AG04450 (cell line): ENCODE measurements at places on chromosomes 11 and 22.

DNA sequence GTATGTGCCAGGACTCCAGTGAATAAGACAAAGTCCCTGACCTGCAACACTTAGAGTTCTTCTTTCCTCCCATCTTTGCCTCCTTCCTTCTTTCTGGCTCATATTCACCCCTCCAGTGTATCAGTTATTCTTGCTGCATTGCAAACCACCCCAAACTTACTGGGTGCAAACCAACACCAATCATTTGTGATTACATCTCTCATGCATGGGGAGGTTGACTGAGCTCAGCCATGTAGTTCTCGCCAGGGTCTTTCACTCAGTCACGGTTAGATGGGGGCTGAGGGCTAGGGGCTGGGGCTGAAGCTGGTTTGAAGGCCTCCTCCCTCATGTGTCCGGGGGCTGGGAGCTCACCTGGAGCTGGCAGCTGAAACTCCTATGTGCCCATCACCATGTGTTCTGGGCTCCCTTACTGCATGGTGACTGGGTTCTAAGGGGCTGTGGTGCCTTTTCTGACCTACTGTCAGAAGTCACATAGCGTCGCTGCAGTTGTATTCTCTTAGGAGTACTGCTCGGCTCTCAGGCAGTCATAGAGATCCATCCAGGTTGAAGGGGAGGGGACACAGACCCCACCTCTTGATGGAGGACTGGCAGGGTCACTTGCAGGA is 35.0 kb upstream of the CACNG2 start:
- no peak for DNase-seq

GRCh38 chr11:34600339-34601084 is 20.4 kb upstream of the EHF start:
- no peak for DNase-seq

DNA sequence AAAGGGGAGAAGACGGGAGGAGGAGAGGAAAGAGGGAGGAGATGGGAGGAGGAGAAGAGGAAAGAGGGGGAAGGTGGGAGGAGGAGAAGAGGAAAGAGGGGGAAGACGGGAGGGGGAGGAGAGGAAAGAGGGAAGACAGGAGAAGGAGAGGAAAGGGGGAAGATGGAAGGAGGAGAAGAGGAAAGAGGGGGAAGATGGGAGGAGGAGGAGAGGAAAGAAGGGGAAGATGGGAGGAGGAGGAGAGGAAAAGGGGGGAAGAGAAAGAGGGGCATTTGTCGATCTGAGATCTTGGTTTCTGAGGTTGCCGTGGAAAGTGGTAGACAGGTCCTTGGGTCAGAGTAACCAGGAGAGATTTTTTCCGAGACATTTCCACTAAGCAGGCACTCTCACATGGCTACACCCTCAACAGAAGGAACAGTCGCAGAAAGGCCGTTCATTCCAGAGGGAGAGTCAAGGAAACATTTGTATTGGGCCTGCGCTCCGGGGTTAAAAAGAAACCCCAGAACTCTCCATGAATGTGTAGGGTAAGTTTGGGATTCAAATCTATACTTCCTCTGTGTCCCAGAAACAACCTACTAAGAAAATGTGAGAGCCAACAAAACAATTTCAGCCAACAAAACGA is 39.8 kb upstream of the CARS1 start:
- DNase-seq: no peak

- no peak for DNase-seq
Measured at GRCh38 chr11:85627332-85627997, at the start of gene DLG2. DLG2 (minus strand) TSS chr11:85627344.

DNA sequence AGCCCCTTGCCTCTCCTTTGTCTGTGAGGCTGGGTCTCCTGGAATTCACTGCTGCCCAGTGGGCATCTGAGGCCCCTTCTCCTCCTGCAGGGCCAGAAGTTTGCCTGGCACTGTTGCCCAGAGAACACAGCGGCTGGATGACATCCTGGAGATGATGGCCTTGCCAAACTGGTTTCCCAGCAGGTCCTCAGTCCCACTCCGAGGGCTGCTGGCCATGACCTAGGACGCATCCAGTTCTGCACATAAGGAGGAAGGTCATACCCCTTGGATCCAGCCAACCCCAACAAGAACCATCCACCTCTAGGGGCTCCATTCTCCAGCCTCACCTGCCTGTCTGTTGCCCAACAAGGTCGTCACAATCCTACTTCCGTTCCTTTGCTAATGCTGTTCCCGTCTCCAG is 3.4 kb upstream of the SMTN start:
- no peak for DNase-seq

- DNase-seq: no peak
Measured at GRCh38 chr11:63912678-63913077, 4.3 kb downstream of the RCOR2 start.

DNA sequence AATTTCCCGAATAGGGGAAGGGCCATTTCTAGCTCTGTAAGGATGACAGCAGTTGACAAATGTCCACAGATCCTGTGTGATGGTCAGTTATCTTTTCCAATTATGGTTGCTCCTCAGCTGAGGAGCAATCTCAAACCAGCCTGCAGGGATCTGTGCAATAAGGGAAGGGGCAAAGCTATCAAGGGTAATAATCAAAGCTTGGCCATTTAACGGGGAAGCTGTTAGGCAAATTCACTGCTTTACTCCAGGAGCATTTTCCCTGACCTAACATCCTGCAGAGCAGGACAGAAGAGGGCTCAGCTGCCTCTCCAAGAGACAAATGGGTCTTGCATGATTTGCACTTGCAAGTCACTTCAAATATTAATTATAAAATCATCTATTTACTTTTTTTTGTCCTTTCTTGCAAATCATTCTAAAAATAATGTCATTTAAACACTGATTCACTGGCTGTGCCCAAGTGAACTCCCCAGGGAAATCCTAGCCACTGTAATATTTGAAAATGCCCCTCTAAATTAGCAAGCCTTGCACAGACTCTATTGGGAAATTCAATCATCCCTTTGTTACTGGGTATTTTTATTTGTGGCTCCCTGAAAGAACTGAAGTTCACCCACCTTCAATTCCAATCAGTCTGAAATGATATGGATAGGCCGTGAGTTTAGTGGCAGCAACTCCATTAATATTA is 1256.7 kb downstream of the LRRC4C start:
- no peak for DNase-seq

DNA sequence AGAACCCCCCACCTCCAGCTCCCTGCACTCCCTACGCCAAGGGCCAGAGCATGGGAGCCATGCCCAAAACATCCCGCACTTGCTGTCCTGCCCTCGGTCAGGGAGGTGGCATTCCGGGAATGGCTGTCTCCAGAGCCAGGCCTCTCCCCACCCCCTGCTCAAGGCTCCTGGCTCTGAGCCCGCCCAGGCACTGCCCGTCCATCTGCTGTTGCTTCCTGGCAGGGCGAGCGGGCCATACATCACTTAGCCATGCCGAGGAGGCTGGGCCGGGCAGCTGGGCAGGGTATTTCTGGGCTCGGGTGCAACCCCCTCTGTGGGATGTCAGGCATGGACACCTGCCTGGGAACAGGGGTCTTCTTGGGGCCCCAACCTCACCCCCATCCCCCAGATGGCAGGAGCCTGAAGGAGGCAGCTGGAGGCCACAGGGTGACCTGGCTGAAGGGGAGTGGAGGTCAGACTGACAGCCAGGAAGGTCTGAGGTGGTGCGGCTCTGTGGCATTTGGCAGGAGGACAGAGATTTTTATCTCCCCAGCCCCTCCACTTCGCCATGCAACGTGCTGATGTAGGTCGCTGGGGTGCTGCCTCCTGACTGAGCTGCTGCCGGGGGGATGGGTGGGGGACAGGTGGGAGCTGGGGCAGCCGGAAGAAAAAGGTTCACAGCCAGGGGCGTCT is 8.7 kb upstream of the CABP7 start:
- DNase-seq: no peak

DNA sequence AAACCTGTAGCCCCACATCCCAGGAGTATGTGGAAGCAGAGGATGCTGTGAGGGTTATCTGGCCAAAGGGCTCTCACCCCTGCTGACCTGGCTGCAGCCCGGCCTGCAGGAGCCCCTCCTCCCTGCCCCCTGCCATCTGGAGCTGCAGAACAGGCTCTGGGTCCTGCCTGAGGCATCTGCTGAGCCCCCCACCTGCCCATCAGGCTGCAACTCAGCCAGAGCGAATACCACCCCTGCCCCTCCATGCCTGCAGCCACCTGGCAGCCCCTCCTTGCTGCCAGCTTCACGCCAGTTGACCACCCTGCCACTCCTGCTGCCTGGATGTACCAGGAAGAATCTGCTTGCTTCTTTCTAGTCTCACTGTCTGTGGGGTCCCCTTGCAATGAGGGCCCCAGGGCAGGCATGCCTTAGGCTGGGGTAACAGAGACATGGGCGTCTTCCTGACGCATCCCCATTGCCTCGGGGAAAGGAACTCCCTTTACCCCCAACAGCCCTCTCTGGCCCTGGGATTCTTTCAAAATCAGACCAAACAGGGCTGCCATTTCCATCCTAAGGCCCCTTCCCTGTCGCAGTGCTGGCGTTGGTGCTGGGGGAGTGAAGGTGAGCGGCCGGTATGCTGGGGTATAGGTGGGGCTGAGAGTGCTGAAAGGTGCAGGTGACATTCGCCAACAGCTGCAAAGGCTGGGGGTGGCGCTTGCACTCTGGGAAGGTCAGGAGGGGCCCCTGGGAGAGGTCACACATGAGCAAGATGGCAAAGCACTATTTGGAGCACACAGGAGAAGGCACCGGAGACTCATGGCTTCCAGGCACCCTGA is 1334.6 kb downstream of the TBC1D22A start:
- no peak for DNase-seq

- peak; percentile 98 for DNase-seq
Measured at GRCh38 chr22:31055635-31056159, 25.4 kb upstream of the SMTN start.

GRCh38 chr22:23085785-23086184 is 15.5 kb downstream of the GNAZ start:
- no peak for DNase-seq

- DNase-seq: peak; percentile 63
Measured at GRCh38 chr22:36659762-36660509, 43.6 kb downstream of the CACNG2 start.

- DNase-seq: no peak
Measured at GRCh38 chr11:95450547-95451123, 219.6 kb upstream of the SESN3 start.

DNA sequence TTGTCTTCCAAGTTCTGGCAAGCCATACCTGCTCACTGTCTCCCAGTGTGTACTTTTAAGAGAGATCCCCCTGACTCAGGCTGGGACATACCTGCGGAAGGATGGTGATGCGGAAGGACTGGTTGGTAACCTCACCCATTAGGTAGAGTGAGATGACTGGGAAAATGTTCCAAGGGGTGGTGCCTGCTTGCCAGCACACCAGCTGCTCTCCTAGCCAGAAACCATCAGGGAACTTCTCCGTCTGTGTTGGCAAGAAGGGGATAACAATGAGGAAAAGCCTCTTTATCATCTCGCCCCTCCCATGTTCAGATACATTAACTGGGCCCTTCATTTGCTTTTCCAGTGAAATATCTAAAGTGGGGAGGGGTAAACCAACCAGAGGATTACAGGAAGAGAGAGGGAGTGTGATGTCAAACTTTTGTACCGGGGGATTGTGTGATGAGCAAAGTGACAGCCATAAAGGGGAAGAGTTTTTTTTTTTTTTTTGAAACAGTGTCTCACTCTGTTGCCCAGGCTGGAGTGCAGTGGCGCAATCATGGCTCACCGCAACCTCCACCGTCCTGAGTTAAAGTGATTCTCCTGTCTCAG is at the start of gene BACE1-AS:
Gene BACE1-AS (plus strand): TSS at position 538 of the 588 bp plus-strand sequence.
- no peak for DNase-seq

GRCh38 chr11:61369372-61370348 is 7.5 kb downstream of the TMEM138 start:
- peak; percentile 86 for DNase-seq
